ENCODE measurements at places on chromosomes 12 and 14. TPM values are rescaled to one million over a fixed set of nuclear protein-coding genes. Genes with fewer than 3 reads are reported as not detected.

- no peak for DNase-seq
Measured at GRCh38 chr14:22220427-22220826, 368.6 kb downstream of the DAD1 start.

DNA sequence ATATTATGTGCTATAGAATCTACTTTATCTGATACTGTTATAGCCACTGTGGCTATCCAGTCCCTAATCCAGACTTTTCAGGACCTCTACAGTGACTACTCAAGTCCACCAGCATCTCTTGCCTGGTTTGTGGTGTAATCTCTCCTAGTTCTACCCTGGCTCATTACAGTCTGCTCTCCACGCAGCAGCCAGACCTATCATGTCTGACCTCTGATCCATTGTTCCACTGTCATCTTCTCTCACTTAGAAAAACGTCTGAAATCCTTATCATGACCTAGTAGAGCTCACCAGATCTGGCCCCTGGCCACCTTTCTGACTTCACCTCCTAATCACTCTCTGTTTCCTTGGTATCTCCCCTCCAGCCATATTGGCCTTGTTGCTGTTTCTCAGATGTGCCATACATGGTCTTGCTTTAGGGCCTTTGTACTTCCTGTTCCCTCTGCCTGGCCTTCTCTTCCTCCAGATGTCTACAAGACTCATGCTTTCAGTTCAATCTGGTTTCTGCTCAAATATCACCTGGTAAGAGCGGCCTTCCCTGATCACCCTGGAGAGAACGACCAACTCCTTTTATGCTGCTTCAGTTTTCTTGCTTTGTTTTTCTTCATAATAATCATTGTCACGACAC, 475.5 kb downstream of the AACS start:
- no peak for DNase-seq

Gene SRRM4
- polyA plus RNA-seq: 0.03 TPM

DNA sequence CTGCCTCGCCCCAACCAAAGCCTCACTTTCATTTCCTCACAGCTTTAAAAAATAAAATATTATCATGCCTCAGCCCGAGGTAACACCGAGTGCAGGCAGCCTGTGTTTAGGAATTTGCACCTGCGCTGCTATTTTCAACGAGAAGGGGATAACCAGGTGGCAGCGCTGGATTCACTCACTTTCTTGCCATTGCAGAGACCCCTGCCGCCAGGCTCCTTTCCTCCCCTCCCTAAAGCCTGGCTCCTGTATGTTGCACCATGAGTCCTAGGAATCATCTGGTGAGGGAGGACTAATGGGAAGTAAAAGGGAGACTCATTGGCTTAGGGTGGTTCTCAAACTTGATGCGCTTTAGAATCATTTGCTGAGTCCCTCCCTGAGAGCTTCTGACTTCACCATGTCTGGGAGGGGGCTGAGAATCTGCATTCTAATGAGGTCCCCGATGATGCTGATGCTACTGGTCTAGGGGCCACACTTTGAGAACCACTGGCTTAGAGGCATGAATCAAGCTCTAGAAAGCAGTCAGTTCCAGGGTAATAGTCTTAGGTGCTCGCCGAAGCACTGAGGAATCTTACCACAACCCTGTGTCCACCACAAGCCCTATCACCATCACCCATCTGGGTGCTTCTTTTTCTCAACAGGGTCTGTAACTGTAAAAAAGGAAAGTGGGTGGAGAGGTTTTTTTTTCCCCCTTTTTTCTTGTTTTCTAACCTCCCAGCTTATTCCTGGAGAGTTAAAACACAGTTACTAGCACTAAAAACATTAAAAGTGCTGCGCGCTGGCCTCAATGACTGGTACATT, 83.8 kb downstream of the SLC38A1 start:
- no peak for DNase-seq

DNA sequence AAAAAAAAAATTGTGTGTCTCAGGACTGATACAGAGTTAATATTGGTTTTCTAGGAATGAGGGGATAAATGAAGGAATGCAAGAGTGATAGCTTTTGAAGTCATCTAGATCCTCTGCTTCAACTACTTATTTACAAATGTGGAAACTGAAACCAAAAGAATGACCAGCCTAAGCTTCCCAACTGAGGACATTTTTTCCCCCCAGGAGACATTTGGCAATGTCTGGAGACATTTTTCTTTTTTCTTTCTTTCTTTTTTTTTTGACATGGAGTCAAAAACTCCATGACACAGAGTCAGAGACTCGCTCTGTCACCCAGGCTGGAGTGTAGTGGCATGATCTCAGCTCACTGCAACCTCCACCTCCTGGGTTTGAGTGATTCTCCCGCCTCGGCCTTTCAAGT, 15.3 kb downstream of the DLK1 start:
- no peak for DNase-seq

GRCh38 chr12:132899033-132899432, 11.6 kb upstream of the CHFR start:
- DNase-seq: no peak

DNA sequence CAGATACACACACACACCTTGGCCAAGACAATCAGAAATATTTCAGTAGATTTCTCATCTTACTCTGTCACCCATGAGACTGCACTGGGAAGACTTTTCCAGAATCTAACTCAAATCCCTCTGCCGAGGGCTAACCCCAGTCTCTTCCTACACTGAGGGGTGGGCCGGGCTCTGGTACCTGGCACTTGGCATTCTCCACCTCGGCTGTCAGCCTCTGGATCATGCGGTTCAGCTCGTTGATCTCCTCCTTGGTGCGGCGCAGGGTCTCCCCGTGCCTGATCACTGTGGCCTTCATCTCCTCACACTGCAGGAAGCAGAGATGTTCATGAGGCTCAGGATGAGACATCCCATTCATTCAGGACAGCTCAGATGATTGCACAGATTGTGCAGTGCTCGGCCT, 4.9 kb downstream of the KRT83 start:
- DNase-seq: no peak

GRCh38 chr12:128381541-128381940, 114.6 kb downstream of the TMEM132C start:
- DNase-seq: no peak

Gene CCDC38
- polyA plus RNA-seq: 1.3 TPM

Gene SMOC1
- 2.3 TPM for polyA plus RNA-seq

DNA sequence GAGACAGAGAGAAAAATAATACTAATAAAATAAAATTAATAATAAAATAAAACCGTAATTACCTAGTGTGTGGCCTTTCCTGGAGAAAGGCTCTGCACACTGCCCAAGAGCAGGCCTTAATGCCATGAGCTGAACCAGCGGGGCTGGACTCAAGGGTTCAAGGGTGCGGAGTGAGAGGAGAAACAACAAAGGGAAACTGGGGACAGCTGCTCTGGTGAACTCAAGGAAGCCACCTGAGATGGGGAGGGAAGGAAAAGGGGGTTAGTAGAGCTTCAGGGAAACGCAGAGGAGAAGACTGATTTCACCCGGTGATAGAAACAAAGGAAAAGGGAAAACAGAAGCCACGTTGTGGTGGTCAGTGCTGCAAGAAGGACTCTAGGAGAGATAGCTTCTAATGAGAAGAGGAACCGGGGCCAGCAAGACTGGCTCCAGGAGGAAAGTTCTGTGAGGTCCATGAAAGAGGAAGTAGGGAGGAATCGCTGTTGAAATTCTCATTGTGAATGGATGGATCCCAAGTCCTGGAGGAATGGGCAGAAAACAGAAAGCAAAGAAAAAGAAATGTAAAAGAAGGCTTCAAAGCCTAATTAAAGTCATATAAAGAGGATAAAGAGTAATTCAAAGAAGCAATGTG, 48.3 kb upstream of the BCL2L14 start:
- DNase-seq: no peak

DNA sequence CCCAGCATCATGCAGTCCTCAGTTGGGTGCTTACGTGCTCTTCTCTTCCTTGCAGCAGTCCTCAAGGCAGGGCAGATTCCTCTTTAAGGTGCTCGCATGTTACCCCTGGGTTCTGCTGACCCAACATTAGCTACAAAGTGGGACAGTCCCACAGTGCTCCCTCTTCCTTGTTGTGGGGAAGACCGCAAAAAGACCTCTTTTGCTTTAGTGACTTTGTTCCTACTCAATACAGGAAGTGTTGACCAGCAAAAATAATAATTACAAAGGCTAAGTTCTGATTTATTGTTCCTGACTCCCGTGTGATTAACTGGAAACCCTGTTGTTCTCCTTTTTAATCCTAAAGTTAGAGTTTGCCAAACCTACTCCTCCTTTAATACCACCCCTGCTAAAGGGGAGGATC, 13.7 kb downstream of the PIGH start:
- no peak for DNase-seq

GRCh38 chr14:25150934-25151790, 101.2 kb upstream of the STXBP6 start:
- DNase-seq: no peak

- no peak for DNase-seq
Measured at GRCh38 chr12:98644433-98644711, 216 bp downstream of the IKBIP start.

GRCh38 chr14:103739793-103740501, 24.3 kb downstream of the ZFYVE21 start:
- no peak for DNase-seq

- DNase-seq: no peak
Measured at GRCh38 chr12:111827907-111828306, 14.1 kb upstream of the MAPKAPK5 start.

GRCh38 chr12:52523824-52524223, 3.6 kb upstream of the KRT5 start:
- DNase-seq: no peak

Gene PWP1
- 51.9 TPM for polyA plus RNA-seq

DNA sequence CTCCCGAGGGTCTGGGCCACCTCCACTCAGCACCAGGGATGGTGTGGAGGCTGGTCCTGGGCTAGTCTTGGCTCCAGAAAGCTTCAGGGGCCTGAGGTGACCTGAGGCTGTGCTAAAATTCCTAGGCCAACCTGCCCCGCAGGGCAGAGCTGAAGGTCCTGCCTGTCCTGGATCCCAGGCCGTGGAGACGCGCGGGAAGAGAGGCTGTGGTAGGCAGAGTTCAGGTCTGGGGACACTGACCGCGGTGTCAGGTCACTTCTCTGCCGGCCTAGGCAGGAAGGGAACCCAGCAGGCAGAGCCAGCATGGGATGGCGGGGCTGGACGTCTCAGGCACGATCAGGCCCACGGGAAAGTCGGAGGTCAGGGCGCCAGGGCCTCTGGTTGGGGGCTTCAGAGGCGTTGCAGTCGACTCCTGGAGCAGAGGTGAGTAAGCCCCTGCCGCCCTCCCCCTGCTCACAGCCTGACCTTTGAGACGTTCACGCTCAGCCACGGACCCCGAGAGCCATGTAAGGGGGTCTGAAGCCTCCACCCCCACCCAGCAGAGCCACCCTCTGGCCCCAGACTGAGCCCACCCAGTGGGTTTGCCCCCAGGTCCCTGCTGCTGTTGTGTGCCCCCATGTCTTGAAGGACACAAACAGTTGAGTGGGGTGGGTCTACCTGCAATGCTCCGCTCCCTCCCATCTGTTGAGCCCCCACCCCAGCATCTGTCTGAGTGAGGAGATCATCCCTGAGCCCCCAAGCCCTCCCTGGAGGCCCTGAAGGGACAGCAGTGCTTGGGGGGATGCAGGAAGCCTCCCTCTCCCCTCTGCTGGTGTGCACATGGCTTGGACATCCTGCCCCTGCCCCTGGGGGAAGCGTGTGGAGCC, 142.7 kb downstream of the KIF26A start:
- no peak for DNase-seq

- no peak for DNase-seq
Measured at GRCh38 chr14:50335389-50335788, 23.3 kb downstream of the DMAC2L start.

DNA sequence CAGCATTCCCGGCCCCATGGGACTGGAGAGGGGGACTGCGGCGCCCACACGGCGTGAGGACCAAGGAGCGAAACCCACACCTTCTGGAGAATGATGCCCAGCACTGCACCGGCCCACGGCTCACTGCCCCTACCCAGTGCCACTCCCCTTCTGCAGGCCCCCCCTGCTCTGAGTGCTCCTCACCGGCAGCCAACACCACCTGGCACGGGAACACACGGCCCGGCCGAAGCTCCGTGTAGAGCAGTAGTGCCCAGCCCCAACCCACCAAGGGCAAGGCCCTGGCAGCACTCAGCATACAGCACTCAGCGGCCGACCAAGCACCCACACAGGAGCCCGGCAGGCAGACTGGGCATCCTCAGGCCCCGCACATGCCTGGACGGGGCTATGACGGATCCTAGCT, 13.4 kb downstream of the BTBD6 start:
- DNase-seq: no peak

DNA sequence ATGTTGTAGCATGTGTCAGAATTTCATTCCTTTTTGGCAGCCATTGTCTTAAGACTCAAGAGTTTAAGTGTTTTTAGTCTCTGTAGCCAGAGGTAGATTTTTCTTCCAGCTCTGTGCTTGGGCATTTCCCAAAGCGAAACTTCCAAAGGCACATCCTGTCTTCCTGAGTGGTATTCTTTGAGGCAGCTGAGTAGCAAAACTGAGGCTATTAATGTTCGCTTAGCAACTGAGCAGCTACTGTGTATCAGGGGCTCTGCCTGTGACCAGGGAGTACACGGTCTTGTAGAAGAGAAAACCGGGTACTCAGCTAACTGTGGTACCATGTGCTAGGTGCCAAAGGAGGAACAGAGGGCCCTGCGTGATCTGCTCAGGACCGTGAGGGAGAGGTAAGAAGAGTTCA, 52.0 kb downstream of the ETV6 start:
- DNase-seq: no peak

Gene NUAK1
- 10.7 TPM for polyA plus RNA-seq

DNA sequence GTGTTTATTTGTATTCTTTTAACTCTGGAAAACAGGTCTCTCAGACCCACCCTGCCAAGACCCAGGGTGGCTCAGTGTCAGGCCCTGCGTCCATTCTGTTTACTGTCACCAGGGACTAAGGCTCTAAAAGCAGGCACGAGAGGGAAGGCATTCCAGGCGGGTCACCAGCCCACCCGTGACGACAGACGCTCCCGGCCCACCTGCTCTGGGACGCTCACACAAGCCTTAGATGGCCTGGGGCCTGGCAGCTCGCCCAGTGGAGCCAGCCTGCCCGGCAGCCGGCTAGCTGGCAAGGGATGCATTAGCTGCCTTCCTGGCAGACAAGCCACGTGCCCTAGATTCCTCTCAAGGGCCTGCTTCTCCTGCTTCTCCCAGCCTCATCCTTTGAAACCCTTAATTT, 9.2 kb upstream of the NUAK1 start:
- no peak for DNase-seq

- no peak for DNase-seq
Measured at GRCh38 chr14:91009501-91010152, 50.8 kb downstream of the RPS6KA5 start.

DNA sequence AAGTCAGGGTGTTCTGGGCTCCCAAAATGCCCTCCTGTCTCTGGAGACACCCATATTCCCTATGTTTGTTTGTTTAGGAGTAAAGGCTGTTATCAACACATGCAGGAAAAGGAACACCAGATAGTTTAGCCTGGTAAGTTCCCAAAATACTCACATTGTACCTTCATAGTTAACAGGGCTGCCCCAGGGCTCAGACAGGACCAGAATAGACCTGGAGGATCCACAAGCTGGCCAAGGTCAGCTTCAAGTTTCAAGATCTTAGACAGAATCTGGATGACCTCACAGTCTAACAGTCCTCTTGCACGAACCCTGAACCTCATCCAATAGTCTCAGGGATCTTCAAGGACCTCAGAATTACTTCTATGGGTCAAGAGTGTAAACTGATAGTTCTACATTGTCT, 18.1 kb upstream of the HSP90B1 start:
- no peak for DNase-seq

Data from left renal cortex interstitium (tissue), 4 donors.